Activated CD4-positive, CD25-positive, alpha-beta regulatory T cell treated with anti-CD3 and anti-CD28 coated beads, Interleukin-2, amount 50 U/mL, for 72 hours (primary cell): ENCODE measurements at places on chromosomes 16 and 17.

GRCh38 chr17:48543107-48543853 is 1.6 kb downstream of the HOXB2 start:
- DNase-seq, result peak; percentile 68

GRCh38 chr16:79792664-79793351 is 192.3 kb upstream of the MAF start:
- DNase-seq, result no peak

- no peak for DNase-seq
Measured at GRCh38 chr17:44842748-44843147, 4.9 kb upstream of the HIGD1B start.

DNA sequence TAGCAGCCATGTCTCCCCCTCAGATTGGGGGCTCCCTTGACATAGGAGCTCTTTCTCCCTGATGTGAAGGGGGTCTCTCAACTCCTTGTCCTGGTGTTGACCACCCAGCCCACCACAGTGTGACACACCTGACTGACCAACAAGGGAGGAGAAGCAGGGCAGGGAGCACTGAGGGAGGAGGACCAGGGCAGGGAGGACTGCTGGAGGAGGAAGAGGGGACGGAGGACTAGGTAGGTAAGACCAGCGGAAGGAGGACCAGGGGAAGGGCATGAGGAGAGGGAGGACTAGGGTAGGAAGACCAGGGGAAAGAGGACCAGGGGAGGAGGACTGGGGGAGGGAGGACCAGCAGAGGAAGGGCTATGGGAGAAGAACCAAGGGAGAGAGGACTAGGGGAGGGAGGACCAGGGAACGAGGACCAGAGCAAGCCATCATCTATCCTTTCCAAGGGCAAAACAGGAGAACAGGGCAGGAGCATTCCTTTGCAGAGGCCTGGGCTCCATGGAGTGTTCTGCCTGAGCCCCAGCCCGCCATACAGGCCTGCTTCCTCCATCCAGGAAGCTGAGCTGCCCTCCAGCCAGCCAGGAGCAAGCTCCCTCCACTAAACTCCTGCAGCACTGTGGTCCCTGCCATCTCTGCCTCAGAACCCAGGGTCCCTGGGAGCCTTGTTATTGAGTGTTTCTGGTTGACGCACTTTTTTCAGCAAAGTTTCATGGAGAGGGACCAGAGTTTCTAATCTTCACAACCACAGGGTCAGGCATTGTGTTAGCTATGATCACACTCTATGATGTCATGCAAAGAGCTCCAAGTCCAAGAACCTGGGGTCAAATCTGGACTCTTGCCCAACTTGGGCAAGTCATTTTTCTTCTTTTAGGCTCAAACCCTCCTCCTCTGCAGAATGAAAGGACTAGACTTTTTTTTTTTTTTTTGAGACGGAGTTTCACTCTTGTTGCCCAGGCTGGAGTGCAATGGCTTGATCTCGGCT is 15.4 kb upstream of the KRT17 start:
- no peak for DNase-seq

DNA sequence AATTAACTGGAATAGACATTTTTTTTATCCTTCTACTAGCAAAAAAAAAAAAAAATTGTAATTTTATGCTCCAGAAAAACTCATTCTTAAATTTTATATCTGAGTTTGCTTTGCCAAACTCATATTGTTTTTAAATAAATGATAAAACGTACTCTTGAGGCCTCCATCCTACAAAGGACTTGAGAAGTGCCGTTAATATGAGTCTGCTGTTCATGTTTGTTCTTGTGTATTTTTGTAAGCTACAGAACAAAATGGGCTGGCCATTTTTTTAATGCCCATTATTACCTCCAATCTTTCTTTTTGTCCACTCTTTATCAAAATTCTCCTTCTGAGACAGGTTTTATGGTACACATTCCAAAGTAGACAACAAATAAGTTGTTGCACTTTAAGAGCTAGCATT is 643.5 kb upstream of the SOX9 start:
- DNase-seq, result no peak

DNA sequence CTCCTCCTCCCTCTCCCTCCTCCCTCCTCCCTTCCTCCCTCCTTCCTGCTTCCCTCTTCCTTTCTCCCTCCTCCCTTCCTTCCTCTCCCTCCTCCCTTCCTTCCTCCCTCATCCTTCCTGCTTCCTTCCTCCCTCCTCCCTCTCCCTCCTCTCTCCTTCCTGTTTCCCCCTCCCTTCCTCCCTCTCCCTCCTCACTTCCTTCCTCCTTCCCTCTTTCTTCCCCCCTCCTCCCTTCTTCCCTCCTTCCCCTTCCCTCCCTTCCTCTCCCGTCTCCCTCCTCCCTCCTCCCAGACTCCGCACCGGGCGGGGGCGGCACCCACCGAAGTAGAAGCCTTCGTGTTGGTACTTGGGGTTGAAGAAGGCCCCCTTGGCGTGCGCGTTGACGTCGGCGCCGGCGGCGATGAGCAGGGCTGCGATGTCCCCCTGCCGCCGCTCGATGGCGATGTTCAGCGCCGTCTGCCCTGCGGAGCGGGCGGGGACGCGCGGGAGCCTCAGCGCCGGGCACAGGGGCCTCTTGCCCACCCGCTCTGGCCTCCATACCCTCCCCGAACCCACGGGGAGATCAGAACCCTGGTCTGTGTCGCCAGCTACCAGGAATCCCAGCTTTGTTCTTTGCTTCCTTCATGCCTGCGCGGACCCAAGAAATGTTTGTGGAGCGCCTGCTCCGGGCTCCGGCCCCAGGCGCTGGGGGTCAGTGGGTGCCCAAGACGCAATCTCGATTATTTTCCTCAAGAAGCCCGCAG is 22.2 kb downstream of the TRPV3 start:
- peak; percentile 65 for DNase-seq

DNA sequence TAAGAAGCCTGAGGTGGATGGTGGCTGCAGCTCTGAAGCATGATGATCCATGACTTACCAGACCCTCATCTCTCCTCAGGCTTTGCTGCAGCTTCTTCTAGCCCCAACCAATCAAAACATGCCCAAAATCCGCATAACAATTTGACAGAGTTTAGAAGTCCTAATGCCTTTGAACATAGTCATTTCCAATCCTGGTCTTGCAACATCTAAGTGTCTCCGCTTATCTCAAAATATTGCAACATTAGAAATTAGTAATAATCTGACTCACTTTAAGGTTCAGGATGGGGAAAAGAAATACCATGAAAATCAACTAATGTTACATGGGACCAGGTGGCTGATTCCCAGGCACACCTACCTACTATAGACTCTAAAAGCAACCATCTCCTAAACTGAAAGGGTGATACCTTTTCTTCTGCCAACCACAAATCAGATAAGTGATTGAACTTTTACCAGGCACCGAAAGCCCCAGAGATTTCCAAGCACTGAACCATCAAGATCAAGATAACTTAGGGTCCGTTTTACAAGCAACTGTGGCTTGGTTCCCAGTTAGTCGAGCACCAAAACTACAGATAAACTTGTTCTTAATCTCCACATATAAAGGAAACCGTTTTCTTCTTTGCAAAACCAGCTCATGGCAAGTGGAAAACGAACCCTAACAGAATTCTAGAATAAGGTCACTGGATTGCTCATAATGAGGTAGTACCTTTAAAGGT is 14.0 kb downstream of the ERN1 start:
- DNase-seq, result no peak

DNA sequence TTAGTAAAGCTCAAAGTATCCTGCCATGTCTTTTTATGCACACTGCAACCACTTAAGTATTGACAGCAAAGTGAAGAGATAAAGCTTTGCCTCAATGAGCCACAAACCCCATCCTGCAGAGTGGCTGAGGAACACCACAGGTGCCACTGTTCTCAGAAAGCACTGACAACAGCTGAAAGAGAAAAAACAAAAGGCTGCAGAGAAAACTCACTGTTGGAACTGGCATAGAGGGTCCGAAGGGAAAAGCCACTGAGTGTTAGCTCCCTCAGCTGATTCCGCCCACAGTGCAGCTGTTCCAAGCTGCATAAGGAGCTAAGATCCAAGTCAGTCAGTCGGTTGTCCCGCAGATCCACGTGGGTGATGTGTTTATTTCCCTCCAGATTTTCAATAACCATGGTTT is 48.3 kb downstream of the PHLPP2 start:
- no peak for DNase-seq

DNA sequence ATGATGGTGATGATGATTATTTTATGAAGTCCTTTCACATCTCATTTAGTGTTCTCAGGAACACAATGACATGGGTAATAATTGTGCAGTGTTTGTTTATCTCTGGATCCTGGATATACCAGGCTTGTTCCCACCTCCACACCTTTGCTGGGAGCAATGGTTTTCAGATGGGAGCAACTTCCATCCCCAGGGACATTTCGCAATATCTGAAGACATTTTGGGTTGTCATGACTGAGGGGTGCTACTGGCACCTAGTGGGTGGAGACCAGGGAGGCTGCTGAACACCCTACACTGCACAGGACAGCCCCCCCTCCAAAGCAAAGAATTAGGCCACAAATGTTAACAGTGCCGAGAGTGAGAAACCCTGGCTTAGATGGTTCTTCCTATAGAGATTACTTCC is 13.5 kb upstream of the SALL1 start:
- DNase-seq, result no peak

DNA sequence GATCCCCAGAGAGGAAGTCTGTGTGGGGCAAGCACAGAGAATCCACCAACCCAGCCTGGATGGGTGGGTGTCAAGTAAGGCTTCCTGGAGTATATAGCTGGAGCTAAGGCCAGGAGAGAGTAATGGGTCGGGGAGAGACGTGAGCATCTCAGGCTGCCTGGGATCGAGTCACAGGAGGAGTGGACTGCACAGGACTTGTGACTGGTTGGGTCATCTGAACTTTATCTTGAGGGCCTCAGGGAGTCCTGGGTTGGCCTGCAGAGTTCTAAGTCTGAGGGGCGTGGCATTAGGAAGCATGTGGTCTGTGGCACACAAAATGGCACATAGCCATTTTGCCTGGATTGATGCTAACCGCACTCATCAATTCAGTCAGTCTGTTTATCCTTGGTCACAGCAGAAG is 1.5 kb downstream of the PLA2G15 start:
- no peak for DNase-seq

DNA sequence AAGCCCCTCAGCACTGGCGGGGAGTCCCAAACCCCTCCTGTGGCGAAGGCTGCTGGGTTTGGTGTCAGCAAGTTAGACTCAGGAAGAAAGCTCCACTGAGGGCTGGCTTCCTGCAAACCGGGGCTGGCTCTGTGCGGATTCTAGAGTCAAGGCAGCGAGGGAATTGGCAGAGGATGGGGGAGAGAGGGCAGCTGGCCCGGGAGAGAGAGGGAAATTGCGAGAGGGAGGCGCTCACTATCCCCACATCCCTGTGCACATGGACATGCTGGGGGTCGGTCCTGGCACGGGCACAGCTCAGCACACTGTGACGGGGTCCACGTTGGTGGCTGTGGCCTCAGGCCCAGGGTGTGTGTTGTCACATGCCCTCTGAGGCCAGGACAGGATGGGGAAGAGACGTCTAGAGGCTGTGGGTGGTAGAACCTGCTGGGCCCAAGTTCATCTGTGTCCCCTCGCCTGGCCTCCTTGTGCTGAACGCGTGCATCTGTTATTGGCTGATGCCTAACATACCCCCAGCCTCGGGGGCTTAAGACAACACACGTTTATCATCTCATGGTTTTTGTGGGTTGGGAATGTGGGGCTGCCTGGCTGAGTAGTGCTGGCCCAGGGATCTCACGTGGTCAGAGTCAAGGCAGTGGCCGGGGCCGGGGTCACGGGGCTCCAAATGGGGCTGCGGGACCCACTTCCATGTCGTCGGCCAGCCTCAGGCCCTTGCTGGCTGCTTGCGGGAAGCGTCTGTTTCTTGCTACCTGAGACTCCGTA is 16.7 kb upstream of the JPH3 start:
- no peak for DNase-seq

GRCh38 chr17:82278786-82279391 is 5.4 kb upstream of the CSNK1D start:
- no peak for DNase-seq

DNA sequence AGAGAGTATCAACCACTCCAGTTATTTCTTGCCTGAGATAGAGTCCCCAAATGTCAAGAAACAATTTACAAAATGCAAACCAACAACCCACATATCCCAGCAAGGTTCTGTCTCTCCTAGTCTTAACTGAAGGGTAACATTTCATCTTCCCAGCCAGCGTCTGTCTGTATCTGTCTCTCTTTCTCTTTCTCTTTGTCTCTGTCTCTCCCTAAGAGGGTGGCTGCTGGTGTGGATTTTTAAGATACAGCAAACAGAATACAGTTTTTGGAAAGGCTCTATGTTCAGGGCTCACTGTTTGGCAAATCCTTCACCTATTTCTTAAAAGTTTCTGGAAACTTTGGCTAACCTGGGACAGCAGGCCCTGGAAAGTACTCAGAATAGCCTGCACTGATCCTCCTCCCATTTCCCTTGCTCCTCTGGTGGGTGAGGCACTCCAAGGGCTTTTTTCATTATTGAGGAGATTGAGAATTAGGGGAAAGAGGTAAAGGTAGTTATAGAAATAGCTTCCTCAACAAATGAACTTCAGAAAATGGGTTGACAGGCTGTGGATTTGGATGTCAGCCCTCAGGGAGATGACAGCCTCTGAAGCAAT is 6.2 kb downstream of the HOXB4 start:
- DNase-seq, result no peak

DNA sequence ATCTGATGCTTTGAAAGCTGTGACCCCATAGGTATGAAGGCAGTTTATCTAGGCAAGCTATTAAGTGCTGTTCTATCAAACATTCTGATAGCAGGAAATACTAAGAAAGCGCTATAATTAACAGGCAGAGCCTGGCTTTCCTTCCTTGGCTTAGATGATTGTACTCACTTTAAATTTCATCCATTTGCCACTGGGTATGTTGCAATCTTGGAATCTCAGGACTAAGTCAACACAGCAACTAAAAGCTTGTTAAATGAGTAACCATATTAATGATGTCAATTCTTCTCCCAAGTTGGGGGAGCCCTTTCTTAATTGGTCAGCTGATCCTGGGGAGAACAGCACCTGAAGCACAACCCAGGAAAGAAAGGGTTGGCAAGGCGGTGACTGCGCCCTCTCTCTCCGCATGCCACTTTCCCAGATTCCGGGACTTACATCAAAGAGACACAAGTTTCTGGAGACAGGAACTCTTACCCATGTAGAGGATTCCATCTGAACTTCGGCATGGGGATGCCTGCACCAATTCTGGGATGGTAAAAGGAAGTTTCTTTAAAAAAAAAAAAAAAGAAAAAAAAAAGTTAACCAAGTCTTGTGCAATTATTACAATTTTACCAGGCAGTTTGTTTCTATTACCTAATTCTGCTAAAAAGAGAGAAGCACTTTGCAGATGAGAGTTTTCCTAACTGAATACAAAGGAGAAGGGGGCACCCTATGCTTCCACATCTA is 54.4 kb upstream of the ICAM2 start:
- no peak for DNase-seq

- peak; percentile 74 for DNase-seq
Measured at GRCh38 chr17:82212331-82213250, at the start of gene CCDC57. TSS of gene CCDC57 (minus strand) at chr17:82212842. CDS start at chr17:82201944, 10,898 bp downstream.

DNA sequence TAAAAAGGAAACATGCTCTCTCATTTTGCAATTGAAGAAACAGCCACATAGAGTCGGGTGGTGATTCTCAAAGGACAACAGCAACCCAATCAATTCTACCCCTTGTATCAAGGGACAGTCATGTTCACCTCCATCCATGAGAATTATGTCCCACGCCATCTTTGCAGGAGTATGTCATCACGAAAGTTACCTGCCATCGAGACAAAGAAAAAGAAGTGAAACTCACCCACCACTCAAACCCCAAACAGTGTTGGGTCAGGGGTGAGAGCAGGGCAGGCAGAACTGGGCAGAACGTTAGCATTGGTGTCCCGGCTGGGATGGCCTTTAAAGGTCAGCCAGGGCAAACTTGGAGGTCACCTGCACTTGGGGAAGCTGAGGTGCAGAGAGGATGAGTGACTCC is 24.2 kb upstream of the HNF1B start:
- no peak for DNase-seq
